ENCODE measurements at places on chromosomes 7 and 10.

DNA sequence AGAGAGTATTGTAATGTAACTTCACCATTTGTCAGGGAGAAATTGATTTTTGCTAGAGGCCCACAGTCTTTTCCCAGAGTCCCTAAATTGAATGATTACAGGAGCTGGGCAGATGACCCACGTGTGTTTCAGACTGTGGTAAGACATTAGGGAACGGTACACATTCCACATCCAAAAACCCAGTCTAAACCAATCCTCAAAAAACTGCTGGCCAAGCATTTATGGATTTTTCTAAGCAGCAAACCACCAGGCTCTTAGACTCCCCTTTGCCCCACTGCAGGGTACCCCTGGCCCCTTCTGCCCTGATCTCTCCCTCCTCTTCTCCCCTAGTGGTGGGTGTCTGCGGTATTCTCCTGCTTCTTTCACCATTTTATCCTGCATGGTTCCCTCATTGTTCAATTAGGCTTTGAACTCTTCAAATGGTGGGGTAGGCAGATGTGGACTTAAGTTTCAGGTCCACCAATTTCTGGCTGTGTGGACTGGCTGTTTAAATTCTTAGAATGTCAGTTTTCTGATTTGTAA is 135.5 kb upstream of the SORCS3 start:
- DNase-seq: no peak

DNA sequence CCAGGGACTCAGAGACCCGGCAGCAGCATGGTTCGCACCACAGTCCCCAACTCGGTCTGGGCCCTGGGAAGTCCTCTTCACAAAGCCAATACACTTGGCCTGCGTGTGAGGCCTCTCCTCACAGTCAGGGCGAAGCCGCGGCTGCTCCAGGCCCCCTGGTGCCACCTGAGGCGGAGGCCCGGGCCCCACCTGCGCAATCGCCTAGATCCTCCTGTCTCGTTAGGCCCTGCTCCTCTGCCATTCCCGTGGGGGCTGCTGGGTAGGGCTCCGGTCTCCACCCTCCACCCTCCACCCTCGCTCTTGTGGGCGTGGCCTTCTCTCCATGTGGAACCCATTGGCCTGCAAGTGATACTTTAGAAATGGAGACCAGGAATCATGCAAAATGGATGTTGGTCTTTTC is 553.3 kb downstream of the INHBA start:
- no peak for DNase-seq

GRCh38 chr10:9910446-9910845 is 1107.2 kb upstream of the CELF2 start:
- DNase-seq: no peak

DNA sequence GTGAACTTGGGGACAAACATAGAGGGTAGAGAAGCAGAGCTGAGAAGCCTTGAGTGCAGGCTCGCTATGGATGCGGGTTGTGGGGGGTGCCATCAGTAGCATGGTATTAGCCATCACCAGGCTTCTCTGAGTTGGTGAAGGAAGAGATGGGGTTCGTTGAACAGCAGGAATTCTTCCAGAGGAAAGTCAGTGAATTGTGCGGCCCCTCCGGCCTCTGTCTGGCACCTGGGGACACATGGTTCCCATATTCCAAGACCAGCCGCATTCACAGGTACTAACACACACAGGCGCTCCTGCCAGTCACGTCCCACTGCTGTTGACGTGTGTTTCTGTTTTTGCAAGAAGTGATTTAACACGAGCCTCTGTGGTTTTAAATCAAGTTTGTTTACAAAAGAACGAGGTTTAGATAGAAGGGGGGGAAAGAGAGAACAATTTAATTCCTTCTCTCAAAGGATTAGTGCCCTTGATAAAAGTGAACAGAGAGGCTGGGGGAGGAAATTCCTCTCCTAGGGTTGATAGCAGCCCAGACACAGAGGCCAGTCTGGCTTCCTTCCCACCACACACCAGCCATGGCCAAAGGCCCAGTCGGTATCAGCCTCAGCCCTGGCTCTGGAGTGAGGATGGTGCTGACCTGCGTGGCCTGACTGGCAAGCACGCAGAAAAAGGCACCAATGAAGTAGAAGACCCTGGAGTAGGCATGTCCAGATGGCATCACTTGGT is 252.6 kb upstream of the IGFBP3 start:
- DNase-seq: no peak

DNA sequence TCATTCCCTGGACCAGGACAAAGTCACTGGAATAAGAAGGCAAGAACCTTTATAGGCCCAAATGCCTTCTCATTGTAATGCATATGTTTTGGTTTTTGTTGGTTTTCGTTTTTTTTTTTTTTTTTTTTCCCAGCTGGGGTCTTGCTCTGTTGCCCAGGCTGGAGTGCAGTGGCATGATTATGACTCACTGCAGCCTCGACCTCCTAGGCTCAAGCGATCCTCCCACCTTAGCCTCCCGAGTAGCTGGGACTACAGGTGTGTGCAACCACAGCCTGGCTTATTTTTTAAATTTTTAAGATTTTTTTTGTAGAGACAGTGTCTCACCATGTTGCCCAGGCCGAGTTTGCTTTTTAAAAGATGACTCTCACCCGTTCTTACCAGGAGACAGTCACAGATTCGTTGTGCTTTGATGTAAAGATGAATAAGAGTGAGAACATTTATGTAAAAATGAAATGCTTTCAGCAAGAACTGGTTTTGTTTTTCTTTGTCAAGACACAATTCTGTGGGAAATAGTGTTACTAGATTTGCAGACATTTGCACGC is 7.6 kb downstream of the IQCE start:
- no peak for DNase-seq

DNA sequence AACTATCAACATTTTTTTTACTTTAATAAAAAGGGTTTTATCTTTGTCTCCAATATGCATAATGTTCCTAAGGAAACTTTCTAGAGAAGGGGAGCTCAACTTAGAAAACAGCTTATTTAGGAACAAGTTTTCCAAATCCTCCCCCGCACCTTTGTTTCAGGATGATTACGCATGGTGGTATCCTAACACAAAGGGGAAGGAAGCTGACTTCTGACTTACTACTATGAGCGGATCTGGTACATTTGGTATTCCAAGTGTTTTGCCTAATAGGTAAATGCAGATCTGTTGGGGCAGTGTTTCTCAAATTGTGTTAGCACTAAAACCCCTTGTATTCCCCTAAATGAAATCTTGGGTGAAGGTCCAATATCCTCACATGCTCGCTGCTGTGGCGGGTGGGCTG is 229.3 kb upstream of the KLF14 start:
- no peak for DNase-seq

- no peak for DNase-seq
Observed at GRCh38 chr7:53603461-53603860, 568.0 kb downstream of the POM121L12 start.

GRCh38 chr10:44385696-44386441 is 972 bp upstream of the CXCL12 start:
- no peak for DNase-seq

- DNase-seq: no peak
Observed at GRCh38 chr10:35885076-35885475, 243.0 kb upstream of the FZD8 start.

DNA sequence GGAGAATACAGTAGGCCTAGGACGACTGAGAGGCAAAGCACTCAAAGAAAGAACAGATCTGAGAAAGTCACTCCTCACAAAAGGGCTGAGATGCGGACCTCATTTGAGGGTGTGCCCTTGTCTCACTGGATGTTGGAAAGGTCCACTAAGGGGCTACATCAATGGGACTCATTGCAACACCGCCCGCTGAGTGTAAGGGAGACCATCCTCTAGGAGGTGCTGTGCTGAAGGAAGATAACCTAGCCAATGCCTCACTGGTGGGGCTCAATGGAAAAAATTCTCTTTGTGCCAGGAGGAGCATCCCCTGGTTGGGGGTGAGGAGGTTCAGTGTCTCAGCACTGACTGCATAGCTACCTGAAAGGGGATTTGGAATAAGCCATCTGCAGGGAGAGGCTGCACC is 758.7 kb upstream of the CELF2 start:
- no peak for DNase-seq

DNA sequence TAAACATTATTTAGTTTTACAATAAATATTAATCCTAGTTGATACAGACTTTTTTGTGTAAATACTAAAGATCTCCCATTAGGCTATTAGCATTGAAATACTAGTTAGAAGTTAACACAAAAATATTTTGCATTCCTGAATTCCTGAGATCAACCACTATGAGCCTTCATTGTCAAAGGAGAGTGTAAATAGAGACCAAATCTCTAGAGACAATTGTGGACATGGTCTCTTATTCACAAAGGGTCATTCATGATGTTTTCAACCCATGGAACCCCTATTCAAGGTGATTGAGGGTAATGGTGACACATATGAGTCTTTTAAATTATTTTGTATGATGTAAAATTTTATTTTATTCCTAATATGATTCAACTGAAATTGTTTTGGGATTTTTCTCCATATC is 1454.8 kb upstream of the LRRTM3 start:
- no peak for DNase-seq

DNA sequence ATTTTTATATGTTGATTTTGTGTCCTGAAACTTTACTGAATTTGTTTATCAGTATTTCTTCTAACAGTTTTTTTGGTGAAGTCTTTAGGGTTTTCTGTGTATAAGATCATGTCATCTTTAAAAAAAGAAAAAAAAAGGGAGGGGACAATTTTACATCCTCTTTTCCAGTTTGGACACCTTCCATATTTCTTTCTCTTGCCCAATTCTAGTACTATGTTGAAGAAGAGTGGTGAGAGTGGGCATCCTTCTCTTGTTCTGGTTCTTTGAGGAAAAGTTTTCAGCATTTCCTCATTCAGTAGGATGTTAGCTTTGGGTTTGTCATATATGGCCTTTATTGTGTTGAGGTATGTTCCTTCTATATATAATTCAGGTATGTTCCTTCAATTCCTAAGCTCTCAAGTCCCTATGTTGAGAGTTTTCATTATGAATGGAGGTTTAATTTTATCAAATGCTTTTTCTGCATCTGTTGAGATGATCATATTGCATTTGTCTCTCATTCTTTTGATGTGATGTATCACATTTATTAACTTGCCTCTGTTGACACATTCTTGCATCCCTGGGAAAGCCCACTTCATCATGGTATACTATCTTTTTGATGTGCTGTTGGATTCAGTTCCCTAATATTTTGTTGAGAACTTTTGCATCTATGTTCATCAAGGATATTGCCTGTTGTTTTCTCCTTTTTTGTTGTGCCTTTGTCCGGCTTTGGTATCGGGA is 12.1 kb downstream of the TAS2R40 start:
- no peak for DNase-seq

GRCh38 chr10:93027508-93027907 is 33.1 kb upstream of the CYP26C1 start:
- no peak for DNase-seq

GRCh38 chr7:83731154-83731553 is 82.2 kb upstream of the SEMA3E start:
- no peak for DNase-seq

GRCh38 chr7:73823873-73824592 is 6.8 kb upstream of the CLDN4 start:
- no peak for DNase-seq

DNA sequence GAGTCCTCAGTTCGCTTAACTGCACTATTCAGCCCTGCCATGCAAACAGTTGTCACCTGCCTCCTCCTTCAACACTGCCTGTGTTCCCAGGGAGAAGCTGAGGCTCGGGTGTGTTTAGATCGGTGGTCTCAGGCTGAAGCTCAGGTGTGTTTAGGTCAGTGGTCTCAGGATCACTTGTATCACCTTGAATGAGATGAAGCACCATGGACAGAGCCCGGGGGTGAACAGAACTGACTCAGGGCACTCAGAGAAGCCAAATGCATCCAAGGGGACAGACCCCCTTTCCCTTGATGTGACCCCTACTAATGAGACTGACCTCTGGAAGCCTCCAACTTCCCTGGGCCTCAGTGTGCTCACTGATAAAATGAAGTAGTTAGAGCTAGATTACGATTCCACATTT is 84.0 kb downstream of the CYTH3 start:
- DNase-seq: no peak

DNA sequence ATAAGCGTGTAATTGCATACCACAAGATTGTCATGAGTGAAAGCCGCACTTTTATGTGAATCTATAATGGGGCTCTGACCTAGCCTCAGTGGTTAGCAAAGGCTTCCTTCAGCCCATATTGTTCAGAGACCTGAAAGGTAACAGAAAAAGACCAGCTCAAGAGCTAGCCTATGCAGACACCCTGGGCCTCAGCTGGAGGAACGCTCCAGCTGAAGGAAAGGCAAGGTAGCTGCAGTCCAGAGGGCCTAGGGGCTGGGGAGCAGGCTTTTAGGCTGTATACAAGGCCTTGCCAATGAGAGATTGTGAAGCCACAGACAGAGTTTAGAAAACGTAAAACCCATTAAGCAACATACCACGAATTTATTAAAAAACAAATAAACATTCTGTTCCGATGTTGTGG is 246.6 kb upstream of the GHITM start:
- no peak for DNase-seq

GRCh38 chr10:121525251-121526134 is 72.8 kb downstream of the FGFR2 start:
- DNase-seq: no peak

GRCh38 chr10:50561266-50561665 is 62.5 kb downstream of the SGMS1 start:
- DNase-seq: no peak

DNA sequence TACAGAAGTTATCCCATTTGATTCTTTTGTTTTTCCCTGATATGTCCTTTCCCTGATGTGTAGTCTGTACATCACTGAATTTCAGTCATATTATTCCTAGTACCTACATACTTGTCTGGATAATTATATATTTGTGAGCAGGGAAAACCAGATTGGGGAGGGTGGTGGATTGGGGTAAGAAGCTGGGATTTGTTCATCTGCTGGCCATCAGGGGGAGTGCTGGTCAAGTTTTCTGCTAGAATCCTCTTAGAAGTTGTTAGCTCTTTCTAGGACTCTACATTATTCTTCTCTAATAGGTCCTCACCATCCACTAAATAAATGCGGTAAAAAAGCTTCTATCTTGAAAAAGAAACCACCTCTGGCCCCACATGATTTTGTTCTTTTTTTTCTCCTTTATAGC is 232.7 kb upstream of the TAC1 start:
- no peak for DNase-seq

DNA sequence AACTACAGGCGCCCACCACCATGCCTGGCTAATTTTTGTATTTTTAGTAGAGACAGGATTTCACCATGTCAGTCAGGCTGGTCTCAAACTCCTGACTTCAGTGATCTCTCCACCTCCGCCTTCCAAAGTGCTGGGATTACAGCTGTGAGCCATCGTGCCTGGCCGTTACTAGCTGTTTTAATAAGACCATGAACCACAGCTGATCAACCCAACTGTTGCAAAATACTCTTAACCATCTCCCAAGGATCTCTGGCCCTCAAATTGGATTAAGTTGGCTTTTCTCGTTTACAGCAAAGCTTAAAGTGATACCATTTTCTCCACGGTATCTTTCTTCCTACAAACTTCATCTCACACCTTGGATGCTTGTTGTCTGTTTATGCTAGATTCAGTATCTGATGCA is 18.3 kb downstream of the ZFAND2A start:
- no peak for DNase-seq

DNA sequence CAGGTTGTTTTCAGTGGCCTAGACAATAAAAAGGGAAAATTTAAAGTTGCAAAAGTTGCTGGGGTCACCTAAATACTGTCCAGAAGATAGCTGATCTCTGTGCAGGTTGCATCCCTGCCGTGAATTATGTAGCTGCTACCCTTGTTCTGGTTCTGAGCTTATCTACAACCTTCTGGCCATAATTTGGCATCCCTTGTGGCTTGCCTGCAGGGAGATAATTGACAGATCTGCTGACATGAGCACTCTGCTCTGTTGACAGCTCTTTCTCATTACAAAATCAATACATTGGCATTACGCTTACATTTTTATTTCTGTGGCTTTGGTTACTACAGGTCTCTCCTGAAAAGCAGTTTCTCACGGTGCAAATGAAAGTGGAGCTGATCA is 29.3 kb upstream of the HECTD2 start:
- DNase-seq: no peak

GRCh38 chr10:12508165-12508564 is 158.8 kb downstream of the CAMK1D start:
- no peak for DNase-seq

Measured in activated T-cell treated with anti-CD3 and anti-CD28 coated beads, Interleukin-2, amount 50 U/mL, for 1 hour (primary cell).